Activated naive CD8-positive, alpha-beta T cell treated with anti-CD3 and anti-CD28 coated beads for 36 hours (primary cell): ENCODE measurements at places on chromosomes 11 and 22. TPM values are rescaled to one million over a fixed set of nuclear protein-coding genes. Genes with fewer than 3 reads are reported as not detected.

The KCNK7 gene
- 0.62 TPM for total RNA-seq

The SLC35E4 gene
- total RNA-seq, result 3.6 TPM

The ATG16L2 gene
- 41.2 TPM for total RNA-seq

The EMID1 gene
- total RNA-seq, result not detected

The MYRF gene
- total RNA-seq, result 0.68 TPM

The PARVG gene
- 72.9 TPM for total RNA-seq

The TBX10 gene
- total RNA-seq, result not detected

The KRTAP5-1 gene
- total RNA-seq, result not detected

The SLC1A2 gene
- total RNA-seq, result 0.08 TPM

The SLC36A4 gene
- total RNA-seq, result 15.2 TPM

The TESMIN gene
- total RNA-seq, result 3.2 TPM

The RIC3 gene
- total RNA-seq, result 11.7 TPM

The OR52N4 gene
- total RNA-seq, result 0.35 TPM

The CCDC188 gene
- not detected for total RNA-seq

The CDC45 gene
- total RNA-seq, result 114 TPM

The IGLL1 gene
- not detected for total RNA-seq

The TNNI2 gene
- not detected for total RNA-seq

The MEI1 gene
- 23.4 TPM for total RNA-seq

The OR4C3 gene
- not detected for total RNA-seq

The SCGB1A1 gene
- not detected for total RNA-seq

The KCNE3 gene
- not detected for total RNA-seq

The ST14 gene
- 0.14 TPM for total RNA-seq

The GDPD4 gene
- not detected for total RNA-seq

The PKNOX2 gene
- not detected for total RNA-seq

The MMP8 gene
- not detected for total RNA-seq

The OR51V1 gene
- not detected for total RNA-seq
